Fibroblast of skin of right biceps (primary cell): ENCODE measurements at places on chromosomes 2 and 18.

GRCh38 chr18:39635966-39636365, 2070.4 kb upstream of the CELF4 start:
- DNase-seq: no peak

DNA sequence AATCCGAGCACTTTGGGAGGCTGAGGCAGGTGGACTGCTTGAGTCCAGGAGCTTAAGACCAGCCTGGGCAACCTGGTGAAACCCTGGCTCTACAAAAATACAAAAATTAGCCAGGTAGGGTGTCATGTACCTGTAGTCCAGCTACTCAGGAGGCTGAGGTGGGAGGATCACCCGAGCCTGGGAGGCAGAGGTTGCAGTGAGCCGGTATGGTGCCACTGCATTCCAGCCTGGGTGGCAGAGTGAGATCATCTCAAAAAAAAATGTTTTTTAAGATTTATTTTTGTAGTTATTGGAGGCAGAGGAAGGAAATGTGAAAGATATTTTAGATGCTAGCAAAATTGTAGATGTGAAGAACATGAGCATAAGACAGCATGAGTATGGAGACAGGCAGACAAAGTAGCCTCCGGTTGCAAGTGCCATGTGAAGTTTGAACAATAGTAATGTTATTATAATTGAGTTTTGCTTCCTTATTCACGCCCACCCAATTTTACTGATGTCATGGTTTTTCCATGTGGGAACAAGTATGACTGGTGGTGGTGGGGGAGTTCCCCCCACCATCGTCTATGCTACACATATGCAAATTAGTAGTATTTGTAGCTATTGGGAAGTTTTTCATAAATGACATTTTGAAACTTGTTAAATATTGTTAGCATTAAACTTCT, 18.0 kb downstream of the REL start:
- no peak for DNase-seq

GRCh38 chr2:152071092-152071491, 27.8 kb downstream of the CACNB4 start:
- no peak for DNase-seq

GRCh38 chr2:12303181-12304030, 413.3 kb upstream of the TRIB2 start:
- peak; percentile 77 for DNase-seq

- no peak for DNase-seq
Measured at GRCh38 chr2:34570266-34570872, 971.3 kb upstream of the FAM98A start.

- DNase-seq: no peak
Measured at GRCh38 chr2:112840068-112840445, 3.5 kb upstream of the IL1B start.

DNA sequence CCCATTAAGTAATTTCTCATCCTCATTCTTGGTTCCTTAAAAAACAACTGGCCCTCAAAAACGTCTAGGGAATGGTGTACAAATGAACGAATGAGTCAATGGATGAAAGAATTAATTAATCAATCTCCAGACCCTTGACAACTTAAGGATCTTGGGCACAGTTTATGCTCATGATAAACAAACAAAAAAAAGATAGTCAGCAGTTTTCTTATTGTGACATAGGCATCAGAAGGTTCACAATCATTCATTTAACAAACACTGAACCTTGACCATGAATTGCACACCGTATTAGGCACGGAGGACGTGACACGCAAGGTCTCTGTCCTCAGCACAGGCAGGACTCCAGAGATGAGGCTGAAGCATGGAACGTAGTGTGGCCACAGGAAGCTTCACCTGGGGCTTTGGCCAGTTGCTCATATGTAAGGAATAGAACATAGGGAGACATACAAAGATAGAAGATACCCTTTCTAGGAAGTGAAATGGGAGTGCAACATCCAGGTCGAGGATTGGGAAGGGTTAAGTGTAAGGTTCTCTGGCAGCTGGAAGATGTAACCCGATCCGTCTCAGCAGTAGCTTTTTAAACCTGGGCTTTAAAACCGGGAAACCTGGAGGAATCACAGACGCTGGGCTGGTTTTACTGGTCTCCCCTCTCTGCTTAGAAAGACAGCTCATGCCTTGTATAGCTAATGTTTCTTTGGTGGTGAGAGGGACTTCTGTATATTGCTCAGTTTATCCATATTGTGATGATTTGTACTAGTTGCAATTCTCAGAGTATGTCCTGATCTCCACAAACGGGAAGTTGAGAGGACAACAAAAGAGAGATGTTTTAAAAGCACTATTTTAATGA, 8.9 kb upstream of the LTBP1 start:
- DNase-seq: peak; percentile 16

DNA sequence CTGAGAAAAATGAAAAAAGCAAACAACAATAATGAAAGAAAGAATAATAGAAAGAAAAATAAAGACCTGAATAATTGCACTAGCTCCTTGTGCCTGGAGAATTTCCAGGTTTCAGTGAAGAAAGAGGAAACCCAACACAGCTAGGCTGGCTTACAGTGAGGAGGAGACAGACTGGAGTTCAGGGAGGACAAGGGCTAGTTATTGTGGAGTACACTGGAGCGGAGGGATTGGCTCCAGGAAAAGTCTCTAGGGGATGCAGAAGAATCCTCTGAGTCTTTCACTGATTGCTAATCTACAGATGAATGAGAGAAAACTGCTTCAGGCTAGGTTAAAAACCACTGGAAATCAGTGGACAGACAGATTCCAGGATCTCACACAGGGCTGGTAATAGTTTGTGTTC, 163.6 kb upstream of the RBMS1 start:
- peak; percentile 52 for DNase-seq

- DNase-seq: no peak
Measured at GRCh38 chr2:20696366-20696765, 29.4 kb downstream of the GDF7 start.

DNA sequence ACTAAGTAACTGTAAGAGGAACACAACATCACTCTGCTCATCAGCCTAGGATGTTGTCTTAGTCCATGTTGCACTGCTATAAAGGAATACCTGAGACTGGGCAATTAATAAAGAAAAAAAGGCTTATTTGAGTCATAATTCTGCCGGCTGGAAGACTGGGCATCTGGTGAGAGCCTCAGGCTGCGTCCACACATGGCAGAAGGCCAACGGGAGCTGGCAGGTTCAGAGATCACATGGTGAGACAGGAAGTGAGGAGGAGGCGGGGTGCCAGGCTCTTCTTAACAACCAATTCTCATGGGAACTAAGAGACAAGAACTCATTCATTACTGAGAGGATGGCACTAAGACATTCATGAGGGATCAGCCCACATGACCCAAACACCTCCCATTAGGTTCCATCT, 46.8 kb downstream of the EPG5 start:
- DNase-seq: peak; percentile 14

DNA sequence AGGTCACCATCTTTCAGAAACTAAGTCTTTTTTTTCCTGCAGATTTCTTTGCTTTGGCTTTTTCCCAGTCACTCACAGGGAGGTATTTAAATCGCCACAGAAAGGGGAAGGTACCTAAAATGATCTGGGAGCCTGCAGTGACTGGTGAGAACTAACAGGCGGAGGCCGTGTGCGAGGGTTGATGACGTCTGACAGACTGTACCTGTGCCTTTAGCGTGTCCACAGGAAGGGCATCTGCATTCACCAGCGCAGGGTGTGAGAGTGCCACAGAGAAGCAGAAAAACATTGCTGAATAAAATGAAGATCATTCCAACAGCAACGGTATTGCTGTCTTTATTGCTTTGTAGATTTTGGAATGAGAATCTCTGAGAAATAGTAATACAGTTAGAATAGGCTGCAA, 5.7 kb downstream of the CTDP1 start:
- DNase-seq: no peak

GRCh38 chr2:10028988-10029874, 14.1 kb upstream of the KLF11 start:
- DNase-seq: no peak

DNA sequence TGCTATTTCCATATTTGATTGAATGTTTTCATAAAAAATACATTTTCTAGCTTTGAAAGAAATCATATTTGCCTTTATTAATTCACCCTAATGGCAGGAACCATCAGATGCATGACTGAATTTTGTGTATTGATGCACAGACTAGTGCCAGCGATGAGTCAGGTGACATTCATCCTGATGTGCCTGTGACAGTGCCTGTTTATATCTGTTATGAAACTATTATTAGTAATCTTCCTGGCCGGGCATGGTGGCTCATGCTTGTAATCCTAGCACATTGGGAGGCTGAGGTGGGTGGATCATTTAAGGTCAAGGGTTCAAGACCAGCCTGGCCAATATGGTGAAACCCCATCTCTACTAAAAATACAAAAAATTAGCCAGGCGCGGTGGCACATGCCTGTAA, 170.0 kb downstream of the TSN start:
- DNase-seq: no peak

- no peak for DNase-seq
Measured at GRCh38 chr2:197073701-197074433, 147.4 kb upstream of the PGAP1 start.

GRCh38 chr2:74003494-74004211, 18.9 kb downstream of the TET3 start:
- DNase-seq: peak; percentile 91

DNA sequence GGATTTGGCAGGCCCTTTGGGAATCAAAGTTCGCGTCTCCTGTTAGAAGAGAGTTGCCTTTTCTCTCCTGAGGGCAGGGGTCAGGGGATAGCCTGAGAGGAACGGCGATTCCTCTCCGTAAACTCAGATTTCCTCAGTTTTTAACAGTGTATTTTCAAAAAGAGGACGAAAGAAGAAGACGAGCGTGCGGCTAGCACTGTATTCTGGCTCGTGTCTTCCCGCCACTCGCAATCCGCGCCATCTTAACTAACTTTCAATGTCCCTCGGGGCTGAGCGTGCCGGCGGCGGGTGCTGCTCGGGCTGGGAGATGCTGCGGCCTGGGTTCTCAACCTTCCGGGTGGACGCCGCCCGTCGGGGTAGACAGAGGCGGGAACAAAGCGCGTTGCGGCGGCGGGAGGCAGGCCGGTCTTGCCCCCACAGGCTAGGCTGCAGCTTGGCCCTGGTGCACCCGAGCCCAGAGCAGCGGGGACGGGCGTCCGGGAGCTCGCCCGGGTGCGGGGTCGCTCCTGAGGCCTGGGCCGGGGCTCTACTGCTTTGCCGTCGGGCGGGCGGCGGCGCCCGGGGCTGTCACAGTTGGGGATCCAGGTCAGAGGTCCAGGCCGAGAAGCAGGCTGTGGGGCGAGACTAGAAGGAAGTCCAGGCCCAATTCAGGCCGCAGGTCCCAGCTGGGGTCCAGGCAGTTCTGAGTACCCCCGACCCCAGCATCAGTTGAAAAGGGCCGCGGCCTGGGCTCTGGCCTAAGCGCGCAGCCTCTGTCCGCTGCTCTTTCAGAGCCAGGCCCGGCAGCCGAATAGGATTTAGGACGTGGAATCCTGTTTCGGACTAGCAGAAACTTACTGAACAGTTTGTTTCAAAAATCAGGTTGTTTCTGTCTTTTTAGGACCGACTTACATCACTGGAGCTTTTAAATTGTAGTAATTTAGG, 11.8 kb downstream of the TBR1 start:
- no peak for DNase-seq

DNA sequence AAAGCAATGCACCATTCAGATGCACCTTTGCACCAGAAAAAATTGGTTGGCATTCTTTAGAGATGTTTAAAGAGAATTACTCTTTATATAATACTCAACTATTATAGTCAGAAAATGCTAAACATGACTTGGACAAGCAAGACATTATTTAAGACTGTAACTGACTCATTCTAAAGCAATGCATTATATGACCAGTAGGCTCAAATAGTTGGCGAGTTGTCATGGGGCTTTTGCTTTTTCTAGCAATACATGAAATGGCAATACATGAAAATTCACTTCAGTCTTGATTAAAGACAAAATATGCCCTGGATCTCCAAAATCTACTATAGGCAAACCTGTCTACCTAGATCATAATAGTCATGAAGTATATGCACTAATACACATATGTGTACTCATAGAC, 216.9 kb upstream of the VWC2L start:
- peak; percentile 79 for DNase-seq

DNA sequence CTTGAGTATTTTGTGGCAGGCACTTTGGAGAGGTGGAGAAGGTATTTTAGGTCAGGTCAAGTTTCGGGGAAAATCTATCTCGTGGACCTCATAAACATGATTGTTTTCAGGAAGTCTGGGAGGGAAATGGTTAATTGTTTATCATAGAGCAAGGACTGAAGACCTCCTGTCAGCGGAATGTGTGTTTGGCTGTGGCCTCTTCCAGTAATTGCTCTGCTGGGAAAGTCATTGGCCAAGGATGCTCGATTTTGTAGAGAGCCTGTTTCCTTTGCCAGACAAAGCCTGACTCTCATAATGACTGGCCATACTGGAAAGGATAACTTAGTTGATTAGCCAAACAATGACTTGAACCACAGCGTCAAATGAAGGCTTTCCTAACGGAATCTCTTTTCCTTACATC, 30.0 kb downstream of the IL1R2 start:
- DNase-seq: peak; percentile 70

GRCh38 chr18:62069556-62069955, 117.3 kb downstream of the PIGN start:
- no peak for DNase-seq

DNA sequence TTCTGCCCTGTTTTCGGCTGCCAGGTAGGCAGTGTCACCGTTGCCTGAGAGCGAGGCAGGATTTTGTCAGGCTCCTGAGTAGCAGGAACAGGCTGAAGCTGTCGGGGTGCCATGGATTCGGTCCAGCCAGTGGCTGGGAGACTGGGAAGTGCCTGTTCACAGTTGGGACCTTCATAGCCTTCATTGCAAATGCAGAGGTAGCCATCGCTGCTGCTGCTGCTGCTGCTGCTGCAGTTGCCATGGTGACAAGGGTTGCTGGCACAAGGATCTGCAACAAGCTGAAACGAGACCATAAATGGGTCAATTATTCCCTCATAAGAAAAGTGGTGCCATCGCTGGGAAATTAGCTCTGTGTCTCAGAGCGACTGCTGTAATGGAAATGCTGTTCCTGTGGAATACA, 122.7 kb downstream of the DNER start:
- no peak for DNase-seq

DNA sequence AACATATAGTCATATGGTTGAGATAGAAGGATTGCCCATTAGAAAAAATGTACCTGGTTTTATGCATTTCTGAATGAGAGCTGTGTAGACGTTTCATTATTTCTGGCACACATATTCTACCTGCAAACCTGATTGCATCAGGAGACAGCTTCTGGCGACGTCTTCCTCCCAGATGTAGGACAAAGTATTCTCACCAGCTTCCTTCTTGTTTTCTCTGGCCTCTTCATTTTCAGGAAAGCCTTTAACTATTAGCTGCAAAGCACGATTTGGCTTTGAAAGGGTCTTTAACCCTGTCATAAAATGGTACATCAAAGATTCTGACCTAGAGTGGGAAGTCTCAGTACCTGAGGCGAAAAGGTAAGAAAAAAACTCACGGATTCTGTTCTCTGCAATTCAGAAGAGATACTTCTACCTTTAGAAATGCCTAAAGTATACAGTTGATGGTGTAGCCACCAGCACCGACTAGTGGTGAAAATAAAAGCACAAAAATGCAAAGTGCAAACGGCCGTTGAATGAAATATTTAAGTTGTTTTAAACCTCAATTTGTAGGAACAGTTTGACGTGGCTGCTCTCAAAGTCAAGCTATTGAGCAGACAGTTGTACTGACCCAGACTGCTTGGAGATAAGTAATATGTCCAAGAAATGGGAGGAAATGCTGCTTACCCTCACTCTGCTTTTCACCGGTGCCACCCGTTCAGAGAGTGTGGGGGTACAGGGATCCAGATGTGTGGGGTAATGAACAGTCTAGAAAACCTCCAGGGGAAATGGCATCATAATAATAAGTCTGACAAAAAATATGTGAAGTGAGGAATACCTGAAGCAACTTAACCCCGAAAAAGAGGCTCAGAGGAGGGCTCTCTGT, 20.2 kb downstream of the IL18RAP start:
- peak; percentile 33 for DNase-seq

- DNase-seq: peak; percentile 83
Measured at GRCh38 chr18:57846258-57846657, 43.1 kb upstream of the ATP8B1 start.

GRCh38 chr2:133241224-133241571, 327.1 kb downstream of the NCKAP5 start:
- DNase-seq: peak; percentile 63
